ENCODE measurements at places on chromosomes 2 and 18.

- H3K4me3 ChIP-seq = no peak overlapping the region
- H3K27ac ChIP-seq = no peak overlapping the region
- H3K4me1 ChIP-seq = no peaks in the 10 kb centered on the region
- no peak for DNase-seq
Observed at GRCh38 chr2:213069531-213069930, 81.9 kb downstream of the IKZF2 start.

GRCh38 chr2:240388471-240389301, 46.8 kb upstream of the GPC1 start:
- no peak for DNase-seq
- no peak overlapping the region for H3K27ac ChIP-seq
- H3K4me1 ChIP-seq = peaks cover 9% of the 10 kb centered on the region
- H3K4me3 ChIP-seq = no peak overlapping the region
- peaks cover 3% of the 10 kb centered on the region for H3K27me3 ChIP-seq
- no peaks in the 10 kb centered on the region for H3K36me3 ChIP-seq

DNA sequence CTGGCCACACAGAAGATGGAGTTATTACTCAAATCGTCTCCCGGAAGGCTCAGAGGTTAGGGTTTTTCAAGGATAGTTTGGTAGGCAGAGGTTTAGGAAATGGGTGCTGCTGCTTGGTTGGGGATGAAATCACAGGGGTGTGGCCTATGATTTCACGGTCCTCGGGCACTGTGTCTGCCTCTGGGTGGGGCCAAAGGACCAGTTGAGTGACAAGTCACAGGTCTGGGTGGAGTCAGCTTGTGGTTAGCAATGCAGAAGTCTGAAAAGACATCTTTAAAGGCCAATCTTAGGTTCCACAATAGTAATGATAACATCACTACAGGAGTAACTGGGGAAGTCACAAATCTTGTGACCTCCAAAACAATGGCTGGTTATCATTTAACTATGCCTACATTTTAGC, 387.8 kb downstream of the ZNF521 start:
- no peaks in the 10 kb centered on the region for H3K36me3 ChIP-seq
- DNase-seq = no peak
- no peaks in the 10 kb centered on the region for H3K4me1 ChIP-seq
- no peak overlapping the region for H3K4me3 ChIP-seq

DNA sequence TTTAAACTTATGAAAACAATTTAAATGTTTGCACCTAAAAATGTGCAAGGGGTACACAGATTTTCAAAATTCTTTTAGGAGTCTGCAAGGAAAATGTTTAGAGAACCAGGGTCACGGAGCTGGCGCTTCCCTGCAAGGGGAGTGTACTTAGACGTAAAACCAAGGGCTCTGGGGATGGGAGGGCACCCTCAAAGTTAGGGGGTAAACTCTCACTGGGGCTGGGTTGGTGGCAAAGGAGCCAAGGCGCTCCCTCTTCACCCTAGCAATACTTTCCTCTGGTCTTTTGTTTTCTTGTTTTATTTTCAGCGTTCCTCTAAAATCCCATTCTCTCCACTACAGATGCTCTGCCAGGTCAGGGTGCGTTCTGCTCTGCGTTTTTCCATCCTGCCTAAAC, 20.0 kb downstream of the TMEM247 start:
- H3K36me3 ChIP-seq = no peaks in the 10 kb centered on the region
- no peak for DNase-seq
- no peak overlapping the region for H3K27ac ChIP-seq
- peaks cover 29% of the 10 kb centered on the region for H3K27me3 ChIP-seq
- peak overlapping the region; percentile 84 for H3K4me3 ChIP-seq

GRCh38 chr2:203949228-203949627, 12.7 kb downstream of the ICOS start:
- peak overlapping the region; percentile 69 for H3K4me3 ChIP-seq
- H3K4me1 ChIP-seq = peaks cover 74% of the 10 kb centered on the region
- no peaks in the 10 kb centered on the region for H3K27me3 ChIP-seq
- peak overlapping the region; percentile 75 for H3K27ac ChIP-seq
- peak; percentile 73 for DNase-seq
- peaks cover 56% of the 10 kb centered on the region for H3K36me3 ChIP-seq

DNA sequence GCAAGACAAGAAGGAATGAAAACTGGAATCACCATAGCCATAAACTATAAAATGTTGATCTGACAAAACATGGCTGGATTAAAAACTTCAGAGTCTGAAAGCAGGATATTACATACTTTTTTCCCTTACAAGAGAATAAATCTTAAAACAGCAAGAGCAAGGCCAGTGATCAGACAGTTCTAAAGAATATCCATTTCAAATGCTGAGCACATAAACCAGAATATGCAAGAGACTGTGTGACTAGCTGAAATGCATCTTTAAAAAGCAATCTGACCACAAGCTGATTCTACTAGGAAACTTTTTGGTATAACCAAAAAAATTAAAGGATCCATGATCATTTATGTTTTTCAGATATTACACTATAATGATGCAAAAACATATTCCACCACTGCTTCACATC, 120.7 kb upstream of the RNU4ATAC start:
- no peaks in the 10 kb centered on the region for H3K4me1 ChIP-seq
- H3K4me3 ChIP-seq = no peak overlapping the region
- DNase-seq = no peak

- H3K4me3 ChIP-seq = no peak overlapping the region
- H3K36me3 ChIP-seq = no peaks in the 10 kb centered on the region
- H3K27me3 ChIP-seq = peaks cover 39% of the 10 kb centered on the region
- DNase-seq = no peak
- H3K27ac ChIP-seq = no peak overlapping the region
Observed at GRCh38 chr2:181738074-181738473, 57.8 kb upstream of the NEUROD1 start.

- no peaks in the 10 kb centered on the region for H3K27me3 ChIP-seq
- H3K4me3 ChIP-seq = no peak overlapping the region
- H3K36me3 ChIP-seq = no peaks in the 10 kb centered on the region
- DNase-seq = no peak
- H3K27ac ChIP-seq = no peak overlapping the region
Observed at GRCh38 chr2:162967811-162968210, 129.2 kb upstream of the KCNH7 start.

DNA sequence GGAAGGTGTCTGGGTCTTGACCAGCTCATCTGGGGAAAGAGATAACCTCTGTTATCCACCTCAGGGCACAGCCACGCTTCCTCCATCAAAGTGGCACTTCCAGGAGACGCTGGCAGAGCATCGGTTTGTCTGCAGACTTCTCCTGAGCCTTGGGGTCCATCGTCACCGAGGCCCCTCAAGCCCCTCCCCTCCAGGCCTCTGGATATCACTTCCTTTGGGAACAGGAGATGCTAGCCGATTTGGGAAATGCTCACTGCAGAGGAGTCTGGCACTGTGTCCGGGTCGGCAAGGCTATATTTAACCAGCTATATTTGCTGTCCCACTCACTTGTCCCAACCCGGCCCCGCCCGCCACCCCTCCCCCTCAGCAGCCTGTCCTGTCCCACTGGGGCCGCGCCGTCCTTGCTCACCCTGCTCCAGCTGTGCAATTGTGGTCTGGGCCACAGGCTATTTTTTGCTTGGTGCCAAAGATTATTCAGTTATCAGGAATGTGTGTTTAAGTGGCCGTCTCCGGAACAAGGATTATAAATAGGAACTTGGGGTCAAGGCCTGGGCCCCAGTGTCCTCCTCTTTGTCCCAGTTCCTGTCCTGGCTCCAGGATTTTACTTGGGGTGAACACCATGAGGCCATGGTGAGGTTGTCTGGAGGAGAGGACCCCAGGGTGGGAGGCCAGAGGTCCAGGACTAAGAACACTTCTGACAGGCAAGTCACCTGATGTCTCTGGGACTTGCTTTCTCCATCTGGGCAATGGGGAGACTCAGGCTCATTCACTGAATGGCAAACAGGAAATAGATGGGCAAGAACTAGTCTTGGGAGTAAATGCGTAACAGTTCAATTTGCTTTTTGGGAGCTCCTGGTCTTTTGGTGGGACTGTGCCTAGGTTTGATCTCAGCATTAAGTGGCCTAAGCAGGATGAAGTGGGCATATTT, 263.6 kb downstream of the DYSF start:
- H3K4me3 ChIP-seq = no peak overlapping the region
- H3K27me3 ChIP-seq = no peaks in the 10 kb centered on the region
- no peaks in the 10 kb centered on the region for H3K4me1 ChIP-seq
- H3K36me3 ChIP-seq = no peaks in the 10 kb centered on the region
- no peak overlapping the region for H3K27ac ChIP-seq

DNA sequence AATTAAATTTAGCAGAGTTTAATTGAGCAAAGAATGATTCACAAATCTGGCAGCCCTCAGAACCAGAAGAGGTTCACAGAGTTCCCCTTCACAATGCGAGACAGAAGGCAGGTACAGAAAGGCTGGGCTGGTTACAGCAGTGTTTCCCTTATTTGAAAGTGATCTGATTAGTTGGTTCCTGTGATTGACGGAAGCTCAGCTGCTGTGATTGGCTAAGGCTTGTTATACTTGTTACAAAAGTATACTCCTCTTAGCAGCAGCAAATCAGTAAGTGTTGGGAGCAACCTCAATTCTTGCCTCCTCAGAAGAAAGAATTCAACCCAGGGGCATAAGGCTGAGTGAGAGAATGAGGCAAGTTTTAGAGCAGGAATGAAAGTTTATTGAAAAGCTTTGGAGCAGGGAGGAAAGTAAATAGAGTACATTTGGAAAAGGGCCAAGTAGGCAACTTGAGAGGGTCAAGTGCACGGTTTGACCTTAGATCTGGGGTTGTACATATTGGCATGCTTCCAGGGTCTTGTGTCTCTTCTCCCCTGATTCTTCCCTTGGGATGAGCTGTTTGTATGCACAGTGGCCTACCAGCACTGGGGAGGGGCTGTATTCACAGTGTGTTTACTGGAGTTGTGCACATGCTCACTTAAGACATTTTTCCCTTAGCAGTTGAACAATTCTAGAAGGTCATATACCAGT, 431.8 kb upstream of the RAB12 start:
- DNase-seq = no peak
- no peak overlapping the region for H3K27ac ChIP-seq
- no peak overlapping the region for H3K4me3 ChIP-seq
- no peaks in the 10 kb centered on the region for H3K4me1 ChIP-seq

GRCh38 chr18:11799066-11799465, 52.1 kb upstream of the CHMP1B start:
- peaks cover 4% of the 10 kb centered on the region for H3K4me1 ChIP-seq
- DNase-seq = no peak
- H3K4me3 ChIP-seq = no peak overlapping the region
- no peaks in the 10 kb centered on the region for H3K36me3 ChIP-seq

GRCh38 chr2:233092432-233093165, 32.5 kb downstream of the INPP5D start:
- H3K4me3 ChIP-seq = no peak overlapping the region
- peaks cover 37% of the 10 kb centered on the region for H3K36me3 ChIP-seq
- H3K27me3 ChIP-seq = no peaks in the 10 kb centered on the region
- no peak for DNase-seq

- H3K27me3 ChIP-seq = peaks cover 3% of the 10 kb centered on the region
- H3K36me3 ChIP-seq = no peaks in the 10 kb centered on the region
- no peak overlapping the region for H3K27ac ChIP-seq
- H3K4me3 ChIP-seq = no peak overlapping the region
Observed at GRCh38 chr18:75548353-75548905, 120.9 kb upstream of the SMIM21 start.

- H3K4me1 ChIP-seq = peaks cover 7% of the 10 kb centered on the region
- H3K27ac ChIP-seq = no peak overlapping the region
- DNase-seq = no peak
- H3K4me3 ChIP-seq = no peak overlapping the region
Observed at GRCh38 chr2:46119453-46119852, 177.8 kb upstream of the EPAS1 start.

GRCh38 chr2:136891100-136891499, 125.8 kb downstream of the THSD7B start:
- H3K36me3 ChIP-seq = no peaks in the 10 kb centered on the region
- DNase-seq = no peak
- H3K27ac ChIP-seq = no peak overlapping the region
- no peaks in the 10 kb centered on the region for H3K27me3 ChIP-seq
- no peak overlapping the region for H3K4me3 ChIP-seq
- H3K4me1 ChIP-seq = no peaks in the 10 kb centered on the region

- no peak overlapping the region for H3K4me3 ChIP-seq
- DNase-seq = no peak
- peaks cover 6% of the 10 kb centered on the region for H3K27me3 ChIP-seq
- H3K36me3 ChIP-seq = no peaks in the 10 kb centered on the region
Observed at GRCh38 chr2:215695861-215696260, 260.0 kb upstream of the FN1 start.

- H3K36me3 ChIP-seq = peaks cover 6% of the 10 kb centered on the region
- no peak overlapping the region for H3K27ac ChIP-seq
- H3K27me3 ChIP-seq = no peaks in the 10 kb centered on the region
- no peak for DNase-seq
- H3K4me3 ChIP-seq = no peak overlapping the region
Observed at GRCh38 chr18:62199629-62200028, 12.6 kb downstream of the RELCH start.

DNA sequence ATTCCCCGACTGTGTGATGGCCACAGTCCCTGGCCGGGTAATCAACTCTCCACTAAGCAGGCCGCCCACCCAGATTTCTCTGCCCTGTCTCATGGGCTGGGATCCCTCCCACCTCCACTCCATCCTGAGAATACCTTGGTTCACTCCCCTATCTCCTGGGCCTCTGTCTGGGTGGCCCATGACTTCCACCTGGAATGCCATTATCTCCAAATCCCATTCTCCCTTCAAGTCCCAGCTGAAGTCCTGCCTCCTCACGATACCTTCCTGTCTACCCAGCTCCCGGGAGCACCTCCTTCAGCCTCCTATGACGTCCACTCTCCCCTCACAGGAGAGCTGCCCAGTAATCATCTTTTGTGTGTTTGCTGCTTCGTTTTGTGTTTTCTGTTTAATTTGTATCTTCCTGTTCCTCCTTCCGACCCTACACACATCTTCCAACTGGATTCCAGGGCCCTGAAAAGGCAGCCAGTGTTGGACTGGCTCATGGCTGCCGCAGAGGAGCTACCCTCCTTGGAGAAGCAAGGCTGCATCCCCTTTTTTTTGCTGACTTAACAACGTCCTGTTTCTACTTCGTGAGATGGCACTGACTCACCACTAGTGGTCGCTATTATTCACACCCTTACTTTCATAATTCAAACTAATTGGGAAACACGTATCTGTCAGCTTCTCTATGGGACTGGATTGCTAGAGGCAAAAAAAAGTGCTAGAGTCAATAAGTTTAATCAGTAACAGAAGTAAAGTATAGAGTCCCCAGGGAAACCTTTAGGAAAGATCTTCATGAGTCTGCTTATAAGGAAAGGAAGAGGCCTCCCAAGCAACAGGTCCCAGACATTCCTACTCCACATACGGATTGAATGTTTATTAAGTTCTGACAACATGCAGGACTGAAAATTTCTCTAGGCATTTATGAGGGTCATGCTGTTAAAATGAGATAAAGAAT, 171.9 kb upstream of the GATA6 start:
- no peaks in the 10 kb centered on the region for H3K36me3 ChIP-seq
- peaks cover 2% of the 10 kb centered on the region for H3K4me1 ChIP-seq
- H3K27ac ChIP-seq = no peak overlapping the region
- no peaks in the 10 kb centered on the region for H3K27me3 ChIP-seq
- H3K4me3 ChIP-seq = no peak overlapping the region

All from activated CD4-positive, alpha-beta T cell treated with anti-CD3 and anti-CD28 coated beads, Interleukin-2, amount 10 ng/mL, durations not matched to agents 24 days and 14 days (primary cell).